ENCODE measurements at places on chromosomes 2 and 18.

DNA sequence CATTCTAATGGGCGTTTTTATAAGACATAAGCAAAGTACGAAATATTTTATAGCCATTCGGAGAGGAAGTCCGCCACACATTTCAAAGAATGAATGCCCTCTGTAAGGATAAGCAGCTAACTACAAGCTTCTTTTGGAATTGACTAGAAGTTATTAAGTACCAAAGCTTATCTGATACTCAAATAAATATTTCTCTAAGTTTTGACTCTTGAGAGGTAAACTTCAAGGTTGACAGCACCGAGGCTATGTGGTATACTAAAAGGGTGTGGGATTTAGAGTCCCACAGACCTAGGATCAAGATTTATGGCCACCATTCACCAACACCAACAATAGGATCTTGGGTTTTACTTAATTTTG, 48.1 kb upstream of the MSH2 start:
- DNase-seq: no peak

DNA sequence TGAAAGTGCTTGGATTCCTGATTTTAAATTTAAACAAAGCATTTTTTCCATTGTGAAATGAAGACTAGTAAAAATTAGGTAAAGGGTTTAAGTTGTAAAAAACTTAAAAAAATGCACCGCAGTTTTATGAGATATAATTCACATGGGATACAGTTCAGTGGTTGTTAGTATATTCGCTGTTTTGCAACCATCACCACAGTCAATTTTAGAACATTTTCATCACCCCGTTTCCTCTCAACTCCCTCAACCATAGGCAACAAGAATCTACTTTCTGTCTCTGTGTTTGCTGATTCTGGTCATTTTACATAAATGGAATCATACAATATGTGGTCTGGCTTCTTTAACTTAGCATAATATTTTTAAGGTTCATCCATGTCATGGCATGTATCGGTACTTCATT, 4.0 kb downstream of the DGKD start:
- DNase-seq: no peak

DNA sequence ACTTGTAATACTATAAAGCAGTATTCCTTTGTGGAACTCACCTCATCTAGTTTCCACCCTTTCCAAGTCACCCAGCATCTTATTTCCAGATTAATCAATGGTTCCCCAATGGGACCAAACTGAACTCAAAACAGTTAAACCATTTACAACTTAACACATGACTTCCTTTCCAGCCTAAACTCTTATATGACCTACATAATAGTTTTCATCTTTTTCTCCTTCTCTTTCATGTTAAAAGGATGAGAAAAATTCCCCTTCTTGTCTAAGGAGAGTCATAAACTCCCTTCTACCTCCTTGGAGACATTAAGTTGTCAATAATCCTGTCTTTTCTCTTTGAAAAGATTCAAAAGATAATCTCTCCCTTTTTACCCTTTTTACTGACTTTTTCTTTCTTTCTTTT, 6.7 kb downstream of the PPP3R1 start:
- no peak for DNase-seq

GRCh38 chr2:240211598-240212424, 71.4 kb upstream of the OTOS start:
- DNase-seq: no peak

GRCh38 chr2:207121784-207122183, 44.0 kb downstream of the KLF7 start:
- DNase-seq: no peak

GRCh38 chr18:28789502-28789901, 612.6 kb upstream of the CDH2 start:
- no peak for DNase-seq

DNA sequence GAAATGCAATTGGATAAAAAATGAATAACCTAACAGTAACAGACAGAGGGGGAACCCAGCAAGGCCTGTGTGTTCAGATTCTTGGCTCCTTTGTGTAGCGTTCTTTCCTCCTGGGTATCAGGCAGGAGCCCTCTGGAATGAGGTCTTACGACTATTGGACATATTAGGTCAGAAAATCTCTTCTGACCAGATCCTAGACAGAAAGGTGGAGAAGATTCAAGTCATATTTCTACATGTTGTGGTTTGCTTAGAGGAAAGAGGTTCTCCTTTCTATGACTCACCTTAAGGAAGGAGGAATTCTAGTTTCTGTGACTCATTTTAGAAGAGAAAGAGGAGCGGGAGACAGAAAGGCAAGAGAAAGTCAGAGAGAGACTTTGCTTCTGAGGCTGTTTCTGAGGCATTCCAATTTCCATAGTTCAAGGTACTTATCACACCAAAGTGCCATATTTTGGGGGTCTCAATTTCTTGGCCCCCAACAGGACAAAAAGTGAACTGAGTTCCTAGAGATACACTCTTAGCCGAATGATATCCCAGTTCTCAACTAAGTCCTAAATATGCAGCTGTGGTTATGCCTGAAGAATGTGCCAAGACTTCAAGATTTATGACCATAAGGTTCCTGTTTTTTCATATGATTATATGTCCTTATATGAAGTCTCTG, 618.6 kb downstream of the ZEB2 start:
- no peak for DNase-seq

- DNase-seq: no peak
These were observed 62.9 kb upstream of the CDKL4 start for GRCh38 chr2:39306626-39307025.

DNA sequence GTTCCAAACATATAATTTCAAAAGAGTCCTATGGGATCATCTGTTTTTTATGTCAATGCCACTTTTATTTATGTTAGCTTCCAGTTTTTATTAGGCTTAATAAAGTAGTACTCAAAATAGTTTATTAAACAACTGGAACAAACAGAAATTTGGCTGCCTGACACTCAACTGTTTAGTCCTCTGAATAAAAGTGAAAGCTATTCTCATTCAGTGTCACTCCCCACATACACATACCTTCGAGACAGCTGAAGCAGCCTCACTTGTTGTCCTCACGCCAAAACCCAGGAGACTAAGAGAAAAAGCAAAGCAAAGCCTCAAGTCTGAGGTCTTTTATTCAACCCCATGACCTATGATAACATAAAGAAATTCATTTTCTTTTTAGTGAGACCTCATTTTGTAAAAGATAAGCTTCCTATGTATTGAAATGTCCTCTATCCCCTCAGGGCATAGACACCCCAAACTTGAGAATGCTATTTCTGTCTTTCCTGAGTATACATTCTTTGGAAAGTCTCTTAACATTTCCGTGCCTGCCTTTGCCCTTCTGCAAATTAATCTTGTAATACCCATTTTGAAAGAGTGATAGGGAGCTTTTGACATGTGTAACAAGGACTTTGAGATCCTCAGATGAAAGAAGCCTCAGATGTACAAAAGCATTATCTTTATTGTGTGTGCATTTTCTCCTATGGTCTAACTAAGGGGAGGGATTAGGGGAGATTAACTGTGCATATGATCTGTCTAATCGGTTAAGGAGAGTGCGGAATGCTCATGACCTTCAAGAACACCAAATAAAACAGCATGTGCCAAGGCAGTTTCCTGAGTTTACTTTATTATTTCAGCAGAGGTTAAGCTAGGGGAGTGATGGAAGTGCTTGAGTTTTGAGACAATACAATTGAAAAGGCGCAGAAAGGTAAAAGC, 1523.7 kb upstream of the PIK3C3 start:
- DNase-seq: no peak

DNA sequence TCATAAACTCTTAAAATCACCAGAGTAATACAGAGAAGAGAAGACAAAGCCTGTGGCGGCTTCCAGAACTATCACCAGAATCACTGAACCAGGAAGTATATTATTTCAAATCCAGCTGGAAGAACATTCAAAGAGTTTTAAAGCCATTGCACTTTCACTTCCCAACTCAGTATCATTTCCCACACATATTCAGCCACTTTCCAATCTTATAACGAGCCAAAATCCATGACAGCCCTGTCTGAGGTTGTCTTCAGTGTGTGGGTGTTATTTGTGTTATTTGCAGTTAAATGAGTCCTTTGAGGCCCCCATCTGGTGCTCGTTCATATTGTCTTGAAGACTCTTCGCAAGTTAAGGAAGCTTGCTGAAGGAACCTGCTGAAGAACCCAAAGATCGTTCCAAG, 559.9 kb downstream of the TSN start:
- DNase-seq: no peak

DNA sequence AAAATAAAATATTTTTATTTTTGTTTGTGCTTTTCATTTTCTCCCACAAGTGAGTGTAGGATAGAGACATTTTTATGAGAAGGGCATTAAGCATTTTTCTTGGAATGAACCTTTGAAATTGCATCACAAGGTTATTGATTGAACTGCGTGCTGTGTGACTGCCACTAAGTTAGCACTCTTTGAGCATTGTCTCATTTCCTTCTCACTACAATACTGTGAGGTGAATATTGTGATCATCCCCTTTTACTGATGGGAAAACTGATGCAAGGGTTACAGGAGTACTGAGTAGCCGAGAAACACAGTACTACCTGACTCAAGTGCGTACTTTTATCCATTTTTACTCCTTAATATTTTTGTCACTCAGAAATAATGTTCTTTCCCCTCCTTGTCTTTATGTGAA, 2.0 kb downstream of the NBEAL1 start:
- DNase-seq: no peak

- no peak for DNase-seq
These were observed 613.4 kb downstream of the ARHGAP15 start for GRCh38 chr2:143742581-143742980.

GRCh38 chr2:224287531-224287930, 114.4 kb downstream of the FAM124B start:
- no peak for DNase-seq

GRCh38 chr18:37668971-37669747, 103.6 kb upstream of the CELF4 start:
- DNase-seq: no peak

GRCh38 chr2:237353215-237353614, 60.7 kb downstream of the COL6A3 start:
- no peak for DNase-seq

DNA sequence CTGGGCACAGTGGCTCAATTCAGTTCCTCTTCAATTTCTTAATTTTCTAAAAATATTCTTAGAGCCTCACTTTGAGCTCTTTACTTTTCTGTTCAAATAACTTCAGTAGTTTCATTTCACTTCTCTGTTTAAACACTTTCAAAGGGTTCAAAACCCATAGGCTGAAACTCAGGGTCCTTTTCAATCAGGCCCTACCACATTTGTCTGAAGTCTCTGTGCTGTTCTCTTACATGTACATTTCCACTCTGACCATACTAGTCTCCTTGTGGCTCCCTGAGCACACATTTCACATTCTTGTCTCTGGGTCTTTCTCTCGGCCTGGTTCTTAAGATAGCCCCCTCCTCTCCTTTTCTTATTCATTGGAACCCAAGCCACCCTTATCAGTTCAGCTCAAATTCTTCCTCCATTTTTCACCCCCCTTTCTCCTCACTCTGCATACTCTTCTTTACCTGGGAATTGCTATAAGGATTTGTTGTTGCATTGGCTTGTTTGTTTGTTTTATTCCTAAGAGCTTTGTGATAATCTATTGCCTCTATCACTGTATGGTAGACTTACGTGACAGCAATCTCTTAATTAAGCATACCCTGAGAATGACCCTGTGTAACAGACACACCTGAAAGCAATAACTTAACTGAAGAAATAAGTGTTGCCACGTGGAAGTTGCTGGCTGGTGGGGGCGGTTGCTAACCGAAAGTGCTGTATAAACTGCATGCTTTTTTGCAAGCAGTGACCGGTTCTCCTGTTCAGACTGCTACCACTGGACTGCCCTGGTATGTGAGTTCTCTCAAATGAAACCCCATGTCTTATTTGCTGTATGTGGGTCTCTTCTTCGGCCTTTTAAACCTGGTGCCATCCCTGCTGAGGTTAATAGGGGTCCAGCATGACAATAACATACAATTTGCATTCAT, 27.7 kb upstream of the ACADL start:
- DNase-seq: no peak

DNA sequence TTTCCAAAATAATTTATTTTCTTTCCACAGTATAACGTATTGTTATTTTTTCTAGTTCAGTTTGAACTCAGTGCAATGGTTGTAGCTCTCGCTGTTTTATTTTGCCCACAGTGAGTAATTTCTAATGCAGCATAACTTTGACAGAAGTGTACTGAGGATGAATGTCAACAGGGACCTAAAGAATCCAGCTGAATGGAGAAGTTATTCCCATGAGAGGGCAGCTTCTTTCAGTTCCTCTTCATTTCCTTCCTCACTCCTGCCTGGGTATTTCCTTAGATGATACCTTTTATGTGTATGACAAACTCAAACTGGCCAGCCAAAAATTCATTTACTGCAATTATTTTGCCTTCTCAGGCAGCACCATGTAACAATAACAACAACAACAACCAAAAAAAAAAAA, 1223.1 kb upstream of the ZEB2 start:
- DNase-seq: no peak

DNA sequence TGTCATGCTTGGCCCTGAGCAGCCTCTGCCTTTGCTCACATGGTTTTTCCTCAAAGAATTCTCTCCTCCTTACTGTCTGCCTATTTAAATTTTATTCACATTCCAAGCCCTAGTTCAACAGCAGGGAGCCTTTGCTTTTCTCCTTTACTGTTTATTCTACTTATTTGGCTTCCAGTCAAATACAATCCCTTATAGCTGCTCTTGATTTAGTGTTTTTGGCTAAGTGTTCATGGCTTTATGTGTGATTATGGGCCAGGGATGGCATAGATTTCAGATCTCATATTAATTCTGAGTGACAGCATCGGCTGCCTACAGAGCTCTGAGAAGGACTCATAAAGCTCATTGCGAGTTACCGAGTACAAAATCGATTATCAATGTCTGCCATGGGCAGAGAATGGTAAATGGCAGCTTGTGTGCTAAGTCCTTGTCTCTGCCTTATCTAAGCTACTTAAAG, 106.7 kb downstream of the METTL8 start:
- no peak for DNase-seq

DNA sequence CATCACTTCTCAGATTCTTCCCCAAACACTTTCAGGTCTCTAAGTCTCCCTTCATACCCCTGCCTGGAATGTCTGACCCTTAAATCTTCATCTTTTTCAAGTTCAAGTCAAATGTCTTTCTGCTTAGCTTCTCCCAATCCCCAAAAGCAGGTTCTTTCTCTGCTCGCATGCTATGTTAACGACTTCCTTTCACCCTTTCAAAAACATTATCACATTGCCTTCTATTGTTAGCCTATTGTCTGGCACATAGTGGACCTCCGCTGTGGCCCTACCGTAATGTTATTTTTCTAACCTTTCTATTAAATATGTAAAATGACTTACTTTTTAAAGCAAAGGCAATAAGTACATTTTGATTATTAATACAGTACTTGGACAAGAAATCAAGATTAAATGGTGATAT, 2.2 kb downstream of the CDKL4 start:
- DNase-seq: no peak

Measured in stimulated activated CD8-positive, alpha-beta memory T cell treated with anti-CD3 and anti-CD28 coated beads, Interleukin-15, amount 100 ng/mL, for 4 hours (primary cell).